ENCODE measurements at places on chromosomes 13 and 19.

DNA sequence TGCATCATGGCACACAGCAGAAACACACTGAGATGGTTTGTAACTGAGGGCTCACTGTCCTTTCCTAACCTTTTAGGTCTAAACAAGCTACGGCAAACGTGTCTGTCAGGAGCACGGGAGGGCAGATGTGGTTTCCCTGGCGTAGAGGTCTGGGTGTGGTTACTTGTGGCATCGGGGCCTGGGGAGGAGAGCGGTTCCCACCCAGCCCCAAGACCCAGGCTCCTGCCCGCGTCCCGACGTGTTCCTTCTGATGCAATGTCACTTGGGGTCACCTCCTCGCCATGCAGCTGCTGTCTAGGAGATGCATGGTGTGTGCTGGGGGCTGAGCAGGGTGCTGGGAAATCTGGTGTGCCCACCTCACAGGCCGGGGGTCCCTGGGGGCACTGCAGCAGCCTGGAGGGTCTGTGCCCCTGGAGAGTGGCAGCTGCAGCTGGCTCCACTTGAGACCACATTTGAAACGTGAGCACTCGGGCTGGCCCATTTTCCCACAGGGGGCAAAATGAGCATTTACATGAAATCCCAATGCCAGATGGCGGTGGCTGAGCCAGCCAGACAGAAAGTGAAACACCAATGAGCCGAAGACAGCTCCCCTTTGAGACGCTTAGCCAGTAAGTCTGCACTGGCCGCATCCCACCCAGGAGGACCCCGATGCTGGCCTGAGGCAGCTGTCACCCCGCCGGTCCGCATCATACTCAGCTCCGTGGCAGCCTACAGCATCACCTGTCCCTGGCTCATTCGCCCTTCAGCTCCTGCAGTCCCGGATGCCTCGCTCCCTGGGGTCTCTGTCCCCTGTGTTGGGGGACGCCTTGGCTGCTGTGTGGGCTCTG is 22.3 kb upstream of the MYDGF start:
- no peak for DNase-seq

GRCh38 chr19:20278342-20278741 is 111.3 kb downstream of the ZNF486 start:
- no peak for DNase-seq

GRCh38 chr13:74087357-74087756 is 46.8 kb downstream of the KLF12 start:
- no peak for DNase-seq

GRCh38 chr13:39202746-39203145 is 164.5 kb downstream of the NHLRC3 start:
- DNase-seq = no peak

- DNase-seq = peak; percentile 21
These were observed 328.1 kb downstream of the MYO16 start for GRCh38 chr13:108957369-108958012.

GRCh38 chr19:2332341-2333026 is 4.0 kb downstream of the SPPL2B start:
- no peak for DNase-seq

DNA sequence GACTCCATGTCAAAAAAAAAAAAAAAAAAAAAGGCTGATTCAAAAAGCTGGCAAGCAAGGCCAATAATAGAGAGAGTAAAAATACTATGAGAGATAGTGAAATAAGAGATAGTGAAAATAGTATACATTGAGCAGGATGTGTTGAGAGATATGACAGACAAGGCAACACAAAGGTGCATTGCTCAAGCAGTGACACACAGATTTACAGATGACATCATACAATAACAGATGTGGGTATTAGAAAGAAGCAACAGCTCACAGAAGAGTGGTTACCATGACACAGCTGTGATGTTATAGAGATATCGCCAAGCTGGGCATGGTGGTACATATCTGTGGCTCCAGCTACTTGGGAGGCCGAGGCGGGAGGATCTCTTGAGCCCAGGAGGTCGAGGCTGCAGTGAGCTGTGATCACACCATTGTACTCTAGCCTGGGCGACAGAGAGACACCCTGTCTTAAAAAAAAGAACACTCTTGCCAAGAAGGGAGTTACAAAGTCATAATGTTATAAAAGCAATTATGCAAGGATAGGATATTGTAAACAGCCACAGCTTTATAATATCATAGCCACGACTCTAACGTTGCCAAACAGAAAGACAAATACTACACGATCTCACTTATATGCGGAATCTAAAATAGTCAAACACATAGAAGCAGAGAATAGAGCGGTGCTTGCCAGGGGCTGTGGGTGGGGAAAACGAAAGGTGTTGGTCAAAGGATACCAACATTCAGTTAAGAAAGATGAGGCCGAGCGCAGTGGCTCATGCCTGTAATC is 10.3 kb downstream of the TNFSF9 start:
- no peak for DNase-seq

DNA sequence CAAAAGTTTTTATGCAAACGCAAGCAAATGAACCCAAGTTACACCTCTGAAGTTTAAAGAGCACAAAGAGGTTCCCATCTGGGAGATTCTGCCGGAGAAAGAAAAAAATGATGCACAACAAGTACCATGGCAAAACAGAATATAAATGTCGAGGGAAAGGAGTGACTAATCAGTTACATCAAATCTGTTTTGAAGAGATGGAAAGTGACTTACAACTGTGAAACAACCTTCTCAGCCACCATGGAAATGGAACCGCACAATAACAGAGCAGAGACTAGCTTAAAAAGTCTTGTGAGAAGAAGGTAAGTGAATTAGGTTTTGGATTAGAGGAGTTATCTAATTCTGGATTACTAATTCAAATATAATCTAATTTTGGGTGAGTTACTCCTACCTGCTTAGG is 2.4 kb downstream of the HSPH1 start:
- DNase-seq = no peak

GRCh38 chr13:79780240-79780639 is 299.3 kb downstream of the NDFIP2 start:
- DNase-seq = no peak

- DNase-seq = no peak
These were observed 22.6 kb downstream of the IPO5 start for GRCh38 chr13:97975848-97976609.

DNA sequence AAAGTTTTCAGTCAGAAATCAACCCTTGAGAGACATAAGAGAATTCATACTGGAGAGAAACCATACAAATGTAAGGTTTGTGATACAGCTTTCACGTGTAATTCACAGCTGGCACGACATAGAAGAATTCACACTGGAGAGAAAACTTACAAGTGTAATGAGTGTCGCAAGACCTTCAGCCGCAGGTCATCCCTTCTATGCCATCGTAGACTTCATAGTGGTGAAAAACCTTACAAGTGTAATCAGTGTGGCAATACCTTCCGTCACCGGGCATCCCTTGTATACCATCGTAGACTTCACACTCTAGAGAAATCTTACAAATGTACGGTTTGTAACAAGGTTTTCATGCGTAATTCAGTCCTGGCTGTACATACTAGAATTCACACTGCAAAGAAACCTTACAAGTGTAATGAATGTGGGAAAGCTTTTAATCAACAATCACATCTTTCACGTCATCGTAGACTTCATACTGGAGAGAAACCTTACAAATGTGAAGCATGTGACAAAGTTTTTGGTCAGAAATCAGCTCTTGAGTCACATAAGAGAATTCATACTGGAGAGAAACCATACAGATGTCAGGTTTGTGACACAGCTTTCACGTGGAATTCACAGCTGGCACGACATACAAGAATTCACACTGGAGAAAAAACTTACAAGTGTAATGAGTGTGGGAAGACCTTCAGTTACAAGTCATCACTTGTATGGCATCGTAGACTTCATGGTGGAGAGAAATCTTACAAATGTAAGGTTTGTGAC is 15.7 kb upstream of the ZNF701 start:
- DNase-seq = no peak

DNA sequence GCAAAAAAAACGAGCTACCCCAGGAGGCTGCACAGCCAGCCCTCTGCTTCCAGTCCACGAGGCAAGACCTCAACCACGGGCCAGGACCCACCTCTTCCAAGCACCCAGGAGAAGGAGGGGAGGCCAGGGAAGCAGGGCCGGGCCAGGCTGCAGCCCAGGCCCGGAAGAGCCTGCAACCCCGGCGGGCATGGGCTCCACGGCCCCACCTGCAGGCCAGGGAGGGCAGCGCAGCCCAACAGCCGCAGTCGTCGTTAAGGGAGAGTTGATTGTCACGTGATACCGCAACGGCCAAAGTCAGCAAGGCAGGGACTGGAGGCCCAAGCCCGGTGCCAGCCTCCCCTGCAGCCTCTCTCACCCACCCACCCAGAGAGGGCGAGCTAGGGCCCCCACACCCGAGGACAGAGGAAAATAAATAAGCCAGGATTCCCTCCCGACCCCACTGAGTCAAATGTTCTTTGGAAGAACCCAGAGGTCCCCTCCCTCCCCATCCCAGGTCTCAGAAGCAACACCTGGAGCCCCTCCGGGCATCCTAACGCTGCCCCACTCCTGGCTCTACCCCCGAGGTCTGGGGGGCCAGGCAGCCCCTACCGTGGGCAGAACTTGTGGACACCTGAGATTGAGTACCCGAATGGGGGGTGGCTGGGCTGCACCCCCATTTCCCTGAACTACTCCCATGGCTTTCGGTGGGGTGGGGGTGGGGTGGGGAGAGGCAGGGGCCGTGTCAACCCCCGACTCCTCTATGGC is 5.2 kb upstream of the REXO1 start:
- DNase-seq = no peak

GRCh38 chr19:1863638-1864479 is 480 bp upstream of the KLF16 start:
- DNase-seq = peak; percentile 42

DNA sequence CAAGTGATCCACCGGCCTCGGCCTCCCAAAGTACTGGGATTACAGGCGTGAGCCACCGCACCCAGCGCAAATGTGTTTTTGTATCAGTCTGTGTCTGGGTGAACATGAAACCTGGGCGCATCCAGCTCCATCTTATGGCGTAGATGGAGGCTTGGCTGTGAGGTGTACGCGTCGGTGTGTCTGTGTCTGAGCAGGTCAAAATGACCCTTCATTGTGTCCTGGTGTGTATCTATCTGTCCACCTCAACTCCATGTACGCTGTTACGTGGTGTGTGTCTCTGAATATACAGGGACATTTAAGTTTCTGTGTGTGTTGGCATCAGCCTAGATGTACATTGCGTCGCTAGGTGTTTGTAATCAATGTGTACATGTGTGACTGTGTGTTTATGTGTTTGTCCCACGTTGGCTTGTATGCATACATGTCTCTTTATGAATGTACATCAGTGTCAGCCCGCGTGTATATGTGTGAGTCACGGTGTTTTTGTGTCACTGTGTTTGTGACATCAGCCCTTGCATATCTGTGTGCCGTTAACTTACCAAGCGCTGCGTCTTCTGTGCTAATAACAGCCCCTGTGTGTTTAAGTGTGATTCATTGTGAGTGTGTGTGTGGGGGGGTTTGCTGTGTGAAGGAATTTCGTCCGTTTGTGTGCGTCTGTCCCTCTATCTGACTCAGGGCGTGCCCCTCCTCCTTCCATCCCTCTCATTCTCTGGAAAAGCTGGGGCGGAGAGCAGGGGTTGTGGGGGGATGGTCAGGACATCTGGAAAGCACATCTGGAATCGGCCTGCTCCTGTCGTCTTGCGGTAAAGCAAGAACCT is 6.4 kb downstream of the AXL start:
- peak; percentile 99 for DNase-seq

DNA sequence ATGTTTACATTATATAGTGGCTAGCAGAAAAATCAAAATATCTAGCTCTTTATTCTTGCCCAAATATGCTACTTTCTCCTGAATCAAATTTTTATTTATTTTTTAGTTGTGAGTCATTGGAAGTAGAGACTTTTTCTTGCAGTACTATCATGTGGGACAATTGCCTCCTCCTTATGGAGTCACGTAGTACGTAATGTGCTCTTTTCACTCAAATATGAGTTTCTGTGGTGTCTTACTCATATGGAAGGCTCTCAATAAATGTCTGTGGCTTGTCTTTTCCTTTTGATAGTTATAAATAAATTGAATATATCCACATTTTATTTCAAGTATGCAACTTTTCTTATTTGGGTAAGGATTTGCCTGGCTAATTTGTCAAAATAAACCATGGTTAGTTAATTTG is 1411.0 kb upstream of the SLC10A2 start:
- no peak for DNase-seq

DNA sequence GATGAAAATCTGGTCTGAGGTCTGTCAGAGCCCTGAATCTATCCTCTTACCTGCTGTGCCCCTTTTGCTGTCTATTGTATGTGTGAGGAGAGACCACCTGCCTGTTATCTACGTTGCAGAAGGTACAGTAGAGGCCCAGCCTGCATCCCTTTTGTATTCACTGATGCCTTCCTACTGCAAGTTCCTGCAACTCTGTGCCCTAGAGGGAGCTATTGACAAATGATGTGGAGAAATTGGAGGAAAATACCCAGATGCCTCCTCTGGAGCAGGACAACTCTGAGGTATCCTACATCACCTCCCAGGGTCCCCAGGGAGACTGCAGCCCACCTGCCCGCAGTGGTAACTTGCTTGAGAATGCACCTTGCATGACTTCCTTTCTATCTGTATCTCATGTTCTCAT is 33.7 kb downstream of the SIAH3 start:
- DNase-seq = no peak

DNA sequence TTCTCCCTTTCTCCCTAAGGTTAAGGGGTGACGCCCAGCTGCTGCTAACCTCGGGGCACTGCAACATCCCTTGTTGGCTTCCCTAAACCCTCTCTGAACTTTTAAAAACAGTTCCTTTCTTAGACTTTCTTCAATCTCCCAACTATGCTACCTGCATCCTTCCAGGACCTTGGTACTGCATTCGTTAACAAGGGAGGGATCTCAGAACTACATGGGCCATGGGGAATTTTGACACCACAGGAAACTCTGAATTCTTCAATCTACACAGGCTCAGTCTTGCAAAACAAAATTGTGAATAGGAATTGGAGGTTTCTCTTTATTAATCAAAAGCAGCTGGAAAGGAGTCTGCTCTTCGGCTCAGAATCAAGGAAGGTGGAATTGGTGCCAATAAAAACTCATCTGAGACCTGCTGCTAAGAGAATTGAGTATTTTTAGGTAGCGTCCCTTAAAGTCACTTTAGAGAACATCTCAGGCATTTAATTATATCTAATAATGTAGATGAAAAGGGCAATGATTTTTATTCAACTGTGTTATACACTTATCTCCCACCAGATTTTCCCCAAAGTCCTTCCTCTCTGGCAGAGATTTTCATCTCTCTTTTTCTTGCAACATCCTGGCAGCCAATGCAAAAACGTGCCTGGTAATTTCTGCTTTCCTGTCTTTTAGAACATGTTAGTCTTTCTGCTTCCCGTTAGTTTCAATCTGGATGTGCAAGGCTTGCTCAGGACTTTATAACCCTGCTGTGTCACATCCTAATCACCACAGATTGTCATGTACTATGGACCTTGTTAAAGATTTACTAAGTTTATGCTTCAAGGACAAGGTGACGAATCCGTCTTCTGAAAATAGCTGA is 69.1 kb upstream of the SLC15A1 start:
- no peak for DNase-seq

Data from AG04449 (cell line).